ENCODE measurements at places on chromosomes 4 and X.

- no peak for DNase-seq
These were observed 104.9 kb upstream of the PRPS2 start for GRCh38 chrX:12686331-12686730.

DNA sequence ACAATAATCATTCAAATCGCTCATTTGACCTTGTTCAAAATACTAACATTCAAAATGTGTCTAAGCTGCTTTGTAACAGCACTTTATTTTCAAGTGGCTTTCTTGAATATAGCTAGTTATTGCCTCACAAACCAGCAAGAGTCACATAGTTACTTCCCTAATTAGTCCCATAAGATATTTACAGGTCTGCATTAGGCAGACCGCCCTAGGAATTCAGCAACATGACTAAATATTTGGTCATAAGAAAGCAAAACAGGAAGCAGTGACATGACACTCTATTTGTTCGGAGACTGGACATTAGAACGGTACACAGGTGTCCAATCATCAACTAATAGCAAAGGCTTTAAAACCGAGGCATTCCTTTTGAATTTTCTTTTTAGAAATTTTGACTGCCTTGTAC, 262.0 kb downstream of the COL25A1 start:
- no peak for DNase-seq

DNA sequence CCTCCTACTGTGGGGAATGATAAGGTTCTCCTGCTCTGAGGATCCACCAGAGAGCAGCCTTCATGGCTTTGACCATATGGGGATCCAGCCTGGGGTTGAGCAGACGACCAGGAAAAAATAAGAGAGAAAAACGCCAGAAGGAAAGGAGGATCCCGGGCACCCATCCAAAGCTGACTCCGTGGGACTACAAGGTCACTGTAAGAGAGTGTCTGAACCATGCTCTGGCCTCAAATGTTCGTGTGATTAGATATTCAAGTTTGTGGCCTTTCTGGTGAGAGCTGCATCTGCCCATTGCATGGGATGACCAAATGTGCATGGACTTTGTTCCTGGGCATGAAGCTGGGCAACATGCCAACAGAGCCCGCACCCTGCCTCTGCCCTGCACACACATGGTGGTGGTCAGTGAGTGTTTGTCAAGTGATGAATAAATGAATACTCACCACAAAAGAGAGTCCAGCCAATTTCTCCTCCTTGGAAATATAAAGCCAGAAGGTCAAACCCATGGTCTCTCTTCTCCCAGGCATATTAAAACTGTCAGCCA, 346.0 kb upstream of the GATB start:
- DNase-seq, result no peak

GRCh38 chr4:86448871-86449270, 89.0 kb upstream of the MAPK10 start:
- no peak for DNase-seq

DNA sequence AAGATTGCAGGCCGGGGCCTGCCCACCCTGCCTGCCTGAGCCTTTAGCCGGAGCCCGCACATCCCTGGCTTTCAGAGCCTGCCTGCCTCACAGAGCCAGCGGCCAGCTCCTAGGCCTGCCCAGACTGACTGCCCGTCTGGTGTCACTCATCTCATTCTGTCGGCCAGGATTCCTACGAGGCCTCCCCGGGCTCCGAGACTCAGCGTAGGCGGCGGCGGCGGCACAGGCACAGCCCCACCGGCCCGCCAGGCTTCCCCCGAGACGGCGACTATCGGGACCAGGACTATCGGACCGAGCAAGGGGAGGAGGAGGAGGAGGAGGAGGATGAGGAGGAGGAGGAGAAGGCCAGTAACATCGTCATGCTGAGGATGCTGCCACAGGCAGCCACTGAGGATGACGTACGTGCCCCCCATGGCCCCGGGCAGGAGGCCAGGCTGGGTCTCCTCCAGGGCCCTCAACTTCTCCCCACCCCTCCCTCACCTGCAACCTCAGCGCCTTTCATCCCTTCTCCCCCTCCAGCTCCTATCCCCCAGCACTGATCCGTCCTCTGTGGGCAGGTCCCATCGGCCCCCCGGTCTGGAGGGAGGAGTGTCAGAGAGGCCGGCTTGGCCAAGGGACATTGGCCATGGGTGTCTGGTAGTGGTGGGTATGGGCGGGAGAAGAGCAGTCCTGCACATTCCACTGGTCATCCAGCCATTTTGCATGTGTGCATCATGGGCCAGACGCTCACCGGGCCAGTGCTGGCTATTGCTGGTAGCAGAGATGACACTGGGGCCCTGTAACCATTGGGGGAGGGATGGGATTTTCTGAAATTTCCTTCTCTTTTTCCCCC, 22.6 kb upstream of the UBA1 start:
- DNase-seq, result no peak

GRCh38 chr4:1862055-1862911, 6.3 kb upstream of the LETM1 start:
- DNase-seq, result no peak

DNA sequence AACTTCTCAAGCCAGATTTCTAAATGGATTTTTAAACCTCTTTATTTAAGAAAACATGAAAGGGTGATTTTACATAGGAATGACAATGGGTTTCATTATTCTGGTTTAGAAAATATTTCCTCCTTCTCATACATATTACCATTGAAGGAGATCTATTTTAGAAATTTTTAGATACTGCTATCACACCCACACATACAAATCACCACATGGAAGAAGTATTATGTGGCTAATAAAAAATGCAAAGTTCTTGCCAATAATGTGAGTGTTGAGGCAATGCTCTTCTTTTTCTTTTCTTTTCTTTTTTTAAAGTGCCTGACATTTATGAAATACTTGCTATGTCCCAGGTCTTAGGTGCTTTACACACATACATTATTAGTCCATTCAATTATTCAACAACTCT, 6.8 kb downstream of the STAP1 start:
- no peak for DNase-seq

- DNase-seq, result no peak
These were observed at the start of gene FLNA for GRCh38 chrX:154374313-154375155. Gene FLNA, minus strand, starts transcription at chrX:154374634. Its CDS starts 3,389 bp downstream, at chrX:154371245.

DNA sequence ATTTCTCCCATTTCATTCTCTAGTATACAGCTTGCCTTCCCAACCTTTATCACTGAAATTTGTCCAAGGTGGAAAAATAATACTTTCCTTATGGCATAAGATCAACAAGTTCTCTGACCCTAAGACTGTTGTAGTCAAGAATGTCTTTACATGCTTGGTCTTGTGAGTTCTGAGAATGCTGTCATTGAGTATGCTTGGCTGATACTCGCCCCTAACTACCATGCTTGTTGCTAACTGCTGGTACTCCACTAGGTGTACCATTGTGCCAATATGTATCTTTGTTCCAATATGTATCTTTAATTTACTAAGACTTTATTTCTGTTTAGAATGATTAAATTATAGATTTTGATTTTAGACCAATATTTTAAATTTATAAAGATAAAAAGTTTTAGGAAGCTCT, 796.4 kb downstream of the PCDH7 start:
- DNase-seq, result no peak

DNA sequence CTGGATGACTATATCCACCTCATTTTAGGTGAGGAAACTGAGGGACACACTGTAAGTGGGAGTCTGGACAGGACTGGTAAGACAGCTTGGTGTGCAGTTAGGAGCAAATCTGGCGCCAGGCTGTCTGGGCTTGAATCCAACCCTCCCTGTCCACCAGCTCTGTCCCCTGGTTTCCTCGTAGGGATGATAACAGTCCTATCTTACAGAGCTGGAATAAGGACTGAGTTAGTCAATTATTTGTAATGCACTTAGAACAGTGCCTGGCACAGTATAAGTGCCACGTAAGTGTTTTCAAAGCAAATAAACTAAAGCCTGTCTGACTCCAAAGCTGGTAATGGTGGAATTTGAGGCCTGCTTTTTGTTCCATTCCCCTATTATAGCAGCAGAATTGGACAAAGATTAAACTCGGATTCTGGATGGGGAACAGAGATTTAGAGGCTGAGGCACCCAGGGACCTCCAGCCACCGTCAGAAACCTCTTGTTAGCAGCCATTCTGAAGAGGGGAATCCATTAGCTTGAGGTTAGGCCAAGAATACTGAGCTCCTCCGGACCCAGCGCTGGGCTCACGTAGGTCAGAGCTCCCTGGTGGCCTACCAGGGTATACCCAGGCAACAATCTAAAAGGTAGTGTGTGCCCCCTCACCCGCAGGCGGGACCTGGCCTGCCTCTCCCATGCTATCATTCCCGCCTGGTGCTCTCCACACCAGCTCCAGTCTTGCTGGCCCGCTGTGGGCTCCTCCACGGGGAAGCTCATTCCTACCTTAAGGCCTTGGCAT, 102.1 kb downstream of the UCHL1 start:
- DNase-seq, result peak; percentile 57

DNA sequence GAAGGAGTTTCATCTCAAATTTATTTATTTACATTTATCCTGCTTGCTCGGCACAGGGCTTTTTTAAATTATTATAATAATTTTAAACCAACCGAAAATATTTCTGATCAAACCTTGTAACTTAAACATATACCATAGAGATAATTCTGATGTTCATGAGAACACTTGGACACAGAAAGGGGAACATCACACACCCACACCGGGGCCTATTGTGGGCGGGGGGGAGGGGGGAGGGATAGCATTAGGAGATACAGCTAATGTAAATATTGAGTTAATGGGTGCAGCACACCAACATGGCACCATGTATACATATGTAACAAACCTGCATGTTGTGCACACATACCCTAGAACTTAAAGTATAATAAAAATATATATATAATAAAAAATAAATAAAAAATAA, 2.9 kb downstream of the ANXA5 start:
- DNase-seq, result no peak

DNA sequence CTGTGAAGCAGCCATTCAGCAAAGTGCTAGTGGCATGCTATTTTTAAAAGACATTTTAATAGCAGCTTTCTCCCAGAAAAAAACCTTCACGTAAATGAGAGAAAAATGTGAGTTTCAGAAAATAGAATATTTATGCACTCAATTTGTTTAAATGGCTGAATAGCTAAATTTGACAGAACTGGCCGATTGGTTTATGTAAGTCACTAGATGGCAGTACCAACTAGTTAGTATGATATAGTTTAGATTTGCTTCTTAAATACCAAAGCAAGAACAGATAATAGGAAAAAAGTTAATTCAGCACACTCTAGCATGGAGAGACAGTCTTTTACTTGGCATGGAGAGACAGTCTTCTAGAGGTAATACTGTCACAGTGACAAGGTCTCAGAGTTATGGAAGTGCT, 250.1 kb downstream of the SNCA start:
- no peak for DNase-seq

DNA sequence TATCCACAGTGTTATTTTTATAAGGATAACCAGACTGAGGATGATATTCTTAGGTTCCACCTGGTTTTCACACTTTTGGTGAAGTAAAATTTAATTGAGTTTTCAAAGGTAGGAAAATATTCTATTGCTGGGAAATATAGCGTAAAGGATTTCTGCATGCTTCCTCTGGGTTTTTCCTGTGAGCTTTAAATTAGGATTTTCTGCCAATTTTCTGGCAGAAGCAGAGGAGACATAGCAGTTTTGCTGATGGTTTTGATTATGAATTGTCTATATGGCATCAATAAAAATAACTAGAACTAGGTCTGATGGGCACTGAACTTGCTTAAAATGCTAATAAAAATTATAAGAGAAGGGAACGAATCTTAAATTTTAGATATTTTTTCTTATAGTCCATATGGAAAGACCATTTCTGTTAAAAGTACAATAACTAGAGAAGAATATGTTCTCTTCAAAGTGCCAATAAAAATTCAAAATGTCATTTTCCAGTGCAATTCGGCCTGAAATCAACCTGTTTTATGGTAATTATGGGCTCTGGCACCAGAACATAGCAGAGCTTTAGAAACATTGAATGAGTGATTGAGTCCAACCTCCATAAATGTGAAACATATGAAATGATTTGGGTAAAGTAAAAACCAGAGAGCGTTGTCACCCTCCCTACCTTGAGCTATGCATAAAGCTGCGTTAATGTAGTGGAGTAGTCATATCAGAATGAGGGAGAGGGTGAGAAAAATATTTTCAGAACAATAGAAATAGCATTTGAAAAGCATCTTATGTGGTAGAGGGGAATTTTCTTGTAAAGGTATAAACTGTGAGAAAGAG, 279.7 kb downstream of the SPRY1 start:
- no peak for DNase-seq

DNA sequence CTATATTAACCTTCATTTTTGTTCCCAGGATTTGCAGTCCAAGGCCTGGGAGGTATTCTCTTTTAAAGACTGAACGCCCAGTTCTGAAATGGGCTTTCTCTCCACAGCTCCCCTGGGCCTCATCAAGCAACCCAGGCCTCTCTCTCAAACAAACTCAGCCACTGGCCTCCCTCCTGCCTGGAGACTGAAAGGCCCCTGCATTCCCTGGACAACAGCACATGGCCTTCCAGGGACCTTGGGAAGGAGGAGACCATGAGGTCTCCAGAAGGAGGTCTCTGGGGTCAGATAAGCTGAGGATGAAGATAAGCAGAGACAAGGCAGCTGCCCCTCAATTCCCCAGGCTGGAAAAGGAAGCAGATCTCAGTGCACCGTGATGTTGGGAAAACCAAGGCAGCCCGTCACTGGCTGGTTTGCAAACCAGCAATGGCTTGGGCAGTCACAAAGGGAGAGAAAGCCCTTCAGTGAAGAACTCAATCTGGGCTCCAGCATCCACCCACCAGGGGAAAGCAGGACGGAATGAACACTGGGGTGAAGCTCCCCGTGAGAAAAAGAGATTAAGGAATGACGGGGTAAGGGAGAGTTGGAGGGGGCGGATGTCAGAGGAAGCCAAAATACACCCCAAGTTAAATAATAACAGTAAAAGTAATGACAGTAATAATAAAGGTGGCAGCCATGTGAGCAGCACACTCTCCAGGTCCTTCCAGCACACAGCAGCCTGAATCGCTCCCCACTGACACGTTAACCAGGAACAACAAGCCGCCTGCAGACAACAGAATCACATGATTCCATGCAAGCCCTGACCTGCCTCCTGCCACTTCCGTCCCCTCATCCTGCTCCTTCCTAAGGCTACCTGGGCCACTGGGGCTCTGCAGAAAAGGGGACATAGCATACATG, 22.3 kb downstream of the AMOT start:
- no peak for DNase-seq

- DNase-seq, result no peak
These were observed 10.5 kb downstream of the ZGRF1 start for GRCh38 chr4:112626228-112626627.

GRCh38 chrX:153966841-153967535, 4.6 kb downstream of the HCFC1 start:
- DNase-seq, result no peak

GRCh38 chrX:152641256-152641875, 3.7 kb downstream of the GABRQ start:
- no peak for DNase-seq

GRCh38 chr4:99029852-99030251, 34.3 kb downstream of the METAP1 start:
- no peak for DNase-seq

DNA sequence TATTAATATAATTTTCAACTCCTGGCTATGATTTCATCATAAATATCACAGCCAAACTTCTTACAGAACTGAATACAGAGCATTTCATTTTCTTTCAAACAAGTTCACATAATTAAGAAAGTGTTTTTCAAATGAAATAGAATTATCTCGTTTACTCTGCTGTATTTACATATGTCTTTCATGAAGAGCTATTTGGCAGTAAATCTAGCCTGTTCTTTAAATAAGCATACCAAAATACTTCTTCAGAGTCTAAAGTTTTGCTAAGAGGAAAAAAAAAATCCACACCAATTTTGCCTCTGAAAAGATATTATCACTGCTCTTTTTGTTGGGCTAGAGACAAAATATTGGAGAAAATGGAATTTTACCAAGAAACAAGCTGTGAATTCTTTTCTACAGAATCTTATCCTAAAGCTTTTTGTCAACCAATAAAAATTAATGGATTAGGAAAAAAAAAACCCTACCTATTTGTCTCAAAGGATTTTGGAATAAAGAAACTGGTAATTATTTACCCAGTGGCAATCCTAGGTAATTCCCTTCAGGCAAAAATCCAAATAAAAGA, 287.9 kb upstream of the NR3C2 start:
- no peak for DNase-seq
